ENCODE measurements at places on chromosomes 11 and 22.

DNA sequence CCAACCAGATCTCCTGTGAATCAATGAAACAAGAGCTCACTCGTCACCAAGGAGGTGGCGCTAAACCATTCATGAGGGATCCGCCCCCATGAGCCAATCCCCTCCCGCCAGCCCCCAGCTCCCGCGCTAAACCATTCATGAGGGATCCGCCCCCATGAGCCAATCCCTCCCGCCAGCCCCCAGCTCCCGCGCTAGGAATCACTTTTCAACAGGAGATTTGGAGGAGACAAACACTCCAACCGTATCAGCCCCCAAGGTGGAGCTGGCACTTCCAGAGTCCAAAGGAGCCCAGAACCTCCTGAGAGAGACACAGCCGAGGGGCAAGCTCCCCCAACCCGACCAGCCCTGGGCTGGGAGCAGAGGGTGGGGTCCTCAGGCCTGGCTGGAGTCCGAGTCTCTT is 40.9 kb upstream of the PRR5 start:
- no peak for DNase-seq

GRCh38 chr11:134976551-134976950 is 564.5 kb upstream of the B3GAT1 start:
- no peak for DNase-seq

- no peak for DNase-seq
Measured at GRCh38 chr11:14320020-14320419, 39.0 kb downstream of the RRAS2 start.

GRCh38 chr11:115964091-115964490 is 459.9 kb upstream of the CADM1 start:
- DNase-seq, result no peak

DNA sequence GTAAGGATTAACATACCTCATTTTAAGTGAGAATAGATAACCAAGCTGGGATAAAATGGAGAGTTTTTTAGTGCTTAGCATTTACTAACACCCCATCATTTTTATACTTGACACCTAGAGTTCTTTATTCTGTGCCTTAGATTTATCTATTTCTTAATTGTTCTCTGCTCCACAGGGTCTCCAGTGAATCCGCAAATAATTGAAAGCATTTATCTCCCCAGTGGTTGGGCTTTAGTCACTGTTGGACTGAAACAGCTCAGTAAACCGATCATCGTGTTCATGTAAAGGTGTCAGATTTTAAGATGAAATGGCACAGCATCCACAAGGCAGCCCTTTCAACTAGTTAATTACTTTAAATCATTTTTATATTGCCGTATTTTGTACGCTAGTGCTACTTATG is 17.8 kb upstream of the GRIA4 start:
- no peak for DNase-seq

DNA sequence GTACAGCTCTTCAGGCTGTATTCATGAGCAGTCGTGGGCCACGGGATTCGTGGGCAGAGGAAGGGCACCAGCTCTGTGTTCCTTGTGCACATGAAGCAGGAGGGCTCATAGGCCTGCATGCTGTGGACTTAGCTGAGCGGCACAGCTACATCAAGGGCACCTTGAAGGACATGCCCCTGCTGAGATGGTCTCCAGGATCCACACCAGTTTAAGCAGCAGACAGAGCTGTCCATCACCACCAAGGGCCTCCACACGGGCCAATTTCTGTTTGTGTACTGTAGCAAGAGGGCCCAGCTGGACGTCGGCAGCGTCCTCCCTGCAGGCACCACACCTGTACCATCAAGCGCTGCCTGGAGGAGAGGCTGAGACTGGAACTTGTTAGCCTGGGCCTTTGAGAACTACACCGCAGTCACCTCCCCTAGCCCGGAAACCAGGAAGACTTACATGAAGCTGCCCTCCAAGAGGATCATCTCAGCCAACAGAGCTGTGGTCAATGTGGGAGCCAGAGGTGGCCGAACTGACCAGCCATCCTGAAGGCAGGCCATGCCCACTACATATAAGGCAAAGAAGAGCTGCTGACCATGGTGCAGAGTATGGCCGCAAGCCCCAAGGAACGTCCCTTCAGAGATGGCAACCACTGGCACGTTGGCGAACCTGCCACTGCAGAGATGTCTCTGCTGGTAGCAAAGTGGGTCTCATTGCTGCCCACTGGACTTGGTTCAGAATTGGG is 32.7 kb upstream of the GNB1L start:
- DNase-seq, result no peak

GRCh38 chr22:33255791-33256190 is 197.6 kb upstream of the SYN3 start:
- DNase-seq, result no peak

- DNase-seq, result no peak
Measured at GRCh38 chr11:11432621-11433319, 79.7 kb upstream of the CSNK2A3 start.

GRCh38 chr11:66641834-66642233 is 3.3 kb downstream of the RBM4 start:
- DNase-seq, result no peak

DNA sequence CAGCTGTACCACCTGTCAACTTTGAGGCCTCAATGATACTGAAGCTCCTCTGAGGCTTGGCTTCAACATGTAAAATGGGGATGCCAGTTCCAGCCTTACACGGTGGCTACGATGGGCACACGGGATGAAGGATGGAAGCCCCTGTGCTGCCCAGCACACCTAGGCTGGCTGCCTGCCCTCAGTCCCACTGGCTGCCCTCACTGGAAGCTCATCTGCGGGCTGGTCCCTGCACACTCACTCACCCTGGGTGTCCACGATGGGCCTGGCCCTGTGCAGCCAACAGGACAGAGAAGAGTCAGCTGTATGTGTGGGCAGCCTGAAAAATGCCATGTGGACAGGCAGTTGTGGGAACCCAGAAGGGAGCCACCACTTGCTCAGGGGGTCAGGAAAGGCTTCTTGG is 2.2 kb downstream of the YIF1A start:
- no peak for DNase-seq

DNA sequence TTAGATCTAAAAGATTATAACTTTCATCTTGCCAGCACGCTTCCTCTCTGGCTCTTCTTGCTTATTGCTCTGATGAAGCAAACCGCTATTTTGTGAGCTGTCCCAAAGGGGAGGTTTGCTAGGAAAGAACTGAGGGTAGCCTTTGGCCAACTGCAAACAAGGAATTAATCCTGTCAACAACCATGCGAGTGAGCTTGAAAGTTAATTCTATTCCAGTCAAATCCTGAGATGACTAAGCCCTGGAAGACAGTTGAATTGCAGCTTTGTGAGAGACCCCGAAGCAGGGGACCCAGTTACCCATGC is 10.3 kb upstream of the RNF141 start:
- no peak for DNase-seq

GRCh38 chr11:69377029-69377952 is 83.3 kb downstream of the MYEOV start:
- no peak for DNase-seq
